NCI-H2171 (cell line): ENCODE measurements at places on chromosomes 7 and 10.

DNA sequence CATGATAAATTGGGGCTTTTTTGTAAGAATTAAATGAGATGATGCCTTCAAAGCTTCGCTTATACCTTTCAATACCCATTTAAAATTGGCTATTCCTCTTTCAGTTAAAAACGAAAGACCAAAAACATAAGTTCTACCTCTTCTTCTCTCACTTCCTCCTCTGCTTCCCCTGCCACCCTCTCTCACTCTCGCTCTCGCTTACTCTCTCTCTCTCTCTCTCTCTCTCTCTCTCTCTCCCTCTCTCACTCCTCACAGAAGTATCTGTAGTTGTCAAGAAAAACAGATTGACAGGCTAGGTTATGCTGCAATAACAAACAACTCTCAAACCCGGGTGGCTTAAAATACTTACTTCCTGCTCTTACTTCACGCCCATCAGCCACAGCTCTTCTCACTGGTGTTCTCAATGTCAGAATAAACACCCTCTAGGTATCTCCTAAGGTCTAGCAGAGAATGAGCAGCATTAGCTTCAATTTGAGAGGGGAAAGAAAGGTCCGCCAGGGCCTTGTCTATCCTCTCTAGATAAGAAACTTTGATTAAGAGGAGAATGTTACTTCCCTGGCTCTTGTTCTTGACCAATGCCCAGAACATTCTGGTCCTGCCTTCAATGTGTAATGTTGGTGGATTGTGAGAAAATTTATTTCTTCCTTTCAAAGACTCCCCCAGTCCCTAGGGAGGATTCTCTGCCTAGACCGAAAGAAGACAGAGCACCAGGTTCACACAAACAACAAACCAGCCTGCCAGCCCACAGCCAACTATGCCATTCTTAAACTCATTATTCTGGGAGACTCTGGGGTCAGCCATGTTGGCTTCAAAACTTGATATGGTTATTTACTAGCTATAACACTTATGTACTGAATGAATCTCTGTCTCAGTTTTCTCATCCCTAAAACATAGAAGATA, 1028.7 kb downstream of the XPNPEP1 start:
- DNase-seq, result no peak

GRCh38 chr10:101832325-101832771, 11.3 kb downstream of the KCNIP2 start:
- DNase-seq, result no peak

DNA sequence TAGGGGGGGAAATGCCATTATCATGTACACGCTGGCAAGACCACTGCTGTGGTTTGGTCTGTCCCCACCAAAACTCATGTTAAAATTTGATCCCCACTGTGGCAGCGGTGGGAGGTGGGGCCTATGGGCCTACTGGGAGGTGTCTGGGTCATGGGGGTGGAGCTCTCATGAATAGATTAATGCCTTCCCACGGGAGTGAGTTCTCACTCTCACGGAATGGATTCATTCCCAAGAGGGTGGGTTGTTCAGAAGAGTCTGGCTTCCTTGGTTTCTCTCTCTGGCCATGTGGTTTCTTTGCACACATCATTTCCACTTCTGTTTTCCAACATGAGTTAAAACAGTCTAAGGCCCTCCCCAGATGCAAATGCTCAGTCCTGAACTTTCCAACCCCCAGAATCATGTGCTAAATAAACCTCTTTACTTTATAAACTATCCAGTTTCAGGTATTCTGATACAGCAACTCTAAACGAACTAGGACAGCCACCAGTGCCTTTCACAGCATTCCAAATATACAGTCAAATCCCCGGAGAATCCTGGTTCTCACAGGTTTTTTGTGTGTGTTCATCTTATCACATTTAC, 44.3 kb downstream of the SMURF1 start:
- no peak for DNase-seq

DNA sequence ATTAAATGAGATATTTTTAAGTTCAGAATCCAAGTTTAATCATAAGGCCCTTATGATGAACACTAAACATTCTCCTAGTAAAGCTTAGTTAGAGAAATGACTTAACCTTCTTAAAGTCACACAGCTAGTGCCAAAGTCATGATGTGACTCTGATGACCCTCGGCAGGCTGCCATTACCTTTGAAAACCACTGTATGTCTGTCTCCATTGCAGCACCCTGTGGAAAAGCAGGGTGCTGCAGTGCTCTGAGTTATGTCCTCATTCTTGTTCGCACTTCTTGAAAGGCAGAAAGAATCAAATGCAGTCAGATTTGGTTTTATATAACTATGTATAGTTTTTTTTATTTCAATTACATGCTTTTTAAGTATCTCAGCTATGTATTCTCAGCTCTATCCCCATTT, 105.0 kb downstream of the PHTF2 start:
- no peak for DNase-seq

DNA sequence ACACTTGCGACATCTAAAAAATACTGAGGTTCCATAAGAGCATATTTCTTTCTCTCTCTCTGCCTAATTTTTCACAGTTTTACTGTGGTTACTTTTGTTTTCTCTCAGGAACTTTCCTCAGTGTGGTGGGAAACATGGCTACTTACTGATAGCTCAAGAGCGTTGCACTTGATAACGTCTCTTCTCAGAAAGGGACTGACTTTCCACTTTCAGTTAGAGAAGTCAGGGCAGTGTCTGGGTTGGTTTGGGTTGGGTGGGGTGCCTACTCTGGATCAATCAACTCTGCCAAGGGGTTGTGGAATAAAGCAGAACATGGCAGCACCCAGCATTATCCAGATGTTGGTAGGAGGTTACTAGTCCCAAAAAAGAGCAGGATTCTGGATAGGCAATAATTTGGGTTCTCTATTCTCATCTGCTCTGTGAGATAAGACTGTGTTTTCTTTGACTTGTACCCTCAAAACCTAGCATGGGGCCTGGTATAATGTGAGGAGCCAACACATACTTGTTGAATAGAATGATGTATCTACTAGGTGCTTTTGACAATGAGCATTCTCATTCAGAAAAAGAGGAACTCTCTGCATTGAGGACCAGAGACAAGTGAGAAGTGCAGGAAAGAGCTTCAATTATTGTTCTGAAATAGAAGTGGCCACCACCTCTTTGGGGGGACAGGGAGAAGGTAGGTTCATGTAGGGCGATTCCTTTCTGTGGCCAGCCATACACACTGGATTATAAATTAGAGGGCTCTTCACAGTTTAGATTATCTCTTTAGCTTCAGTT, 315.7 kb downstream of the REEP3 start:
- DNase-seq, result no peak

DNA sequence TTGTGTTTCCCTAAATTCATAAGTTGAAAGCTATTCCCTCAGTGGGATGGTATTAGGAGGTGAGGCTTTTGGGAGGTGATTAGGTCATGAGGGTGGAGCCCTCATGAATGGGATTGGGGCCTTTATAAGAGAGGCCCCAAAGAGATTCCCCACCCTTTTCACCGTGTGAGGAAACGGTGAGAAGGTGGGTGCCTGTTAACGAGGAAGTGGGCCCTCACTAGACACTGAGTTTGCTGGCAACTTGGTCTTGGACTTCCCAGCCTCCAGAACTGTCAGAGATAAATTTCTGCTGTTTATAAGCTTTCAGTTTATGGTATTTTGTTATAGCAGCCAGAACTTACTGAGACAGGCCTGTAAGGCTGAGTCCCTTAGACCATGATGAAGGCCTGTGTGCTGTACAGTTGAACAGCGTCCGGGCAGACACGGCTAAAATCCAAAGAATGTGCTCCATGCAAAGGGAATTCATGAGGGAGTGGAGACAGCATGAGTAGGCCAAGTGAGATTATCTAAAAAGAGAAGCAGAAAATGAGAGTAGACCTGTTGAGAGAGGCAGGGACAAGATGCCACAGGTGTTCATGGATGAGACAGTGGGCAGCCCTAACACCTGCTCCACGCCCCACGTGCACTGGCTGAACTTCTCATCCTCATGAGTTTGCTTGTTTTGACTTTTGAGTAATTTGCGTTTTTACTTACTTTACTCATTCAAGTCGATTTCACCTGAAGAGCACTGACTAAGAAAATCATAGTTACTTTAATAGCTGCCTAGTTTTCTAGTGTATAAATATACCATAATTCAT, 66.9 kb upstream of the SFMBT2 start:
- DNase-seq, result no peak

- no peak for DNase-seq
Observed at GRCh38 chr7:102417105-102417504, 16.3 kb upstream of the ORAI2 start.

- DNase-seq, result no peak
Observed at GRCh38 chr7:33446551-33446950, 317.2 kb downstream of the BBS9 start.

GRCh38 chr10:89591796-89592271, 53.2 kb downstream of the PANK1 start:
- no peak for DNase-seq

DNA sequence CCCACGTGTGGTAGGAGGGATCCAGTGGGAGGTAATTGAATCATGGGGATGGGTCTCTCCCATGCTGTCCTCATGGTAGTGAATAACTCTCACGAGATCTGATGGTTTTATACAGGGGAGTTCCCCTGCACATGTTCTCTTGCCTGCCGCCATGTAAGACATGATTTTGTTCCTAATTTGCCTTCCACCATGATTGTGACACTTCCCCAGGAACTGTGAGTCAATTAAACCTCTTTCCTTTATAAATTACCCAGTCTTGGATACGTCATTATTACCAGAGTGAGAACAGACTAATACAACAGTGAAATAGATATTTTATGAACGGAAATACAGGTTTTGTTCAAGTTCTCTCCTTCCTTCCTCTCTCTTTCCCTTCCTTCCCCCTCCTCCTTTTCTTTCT, 15.8 kb downstream of the CALD1 start:
- no peak for DNase-seq

- DNase-seq, result no peak
Observed at GRCh38 chr10:65126288-65126687, 1605.1 kb downstream of the REEP3 start.
